Endothelial cell of umbilical vein (primary cell): ENCODE measurements at places on chromosomes 2 and 18.

GRCh38 chr2:203756161-203756560 is 49.7 kb downstream of the CD28 start:
- no peak for DNase-seq

DNA sequence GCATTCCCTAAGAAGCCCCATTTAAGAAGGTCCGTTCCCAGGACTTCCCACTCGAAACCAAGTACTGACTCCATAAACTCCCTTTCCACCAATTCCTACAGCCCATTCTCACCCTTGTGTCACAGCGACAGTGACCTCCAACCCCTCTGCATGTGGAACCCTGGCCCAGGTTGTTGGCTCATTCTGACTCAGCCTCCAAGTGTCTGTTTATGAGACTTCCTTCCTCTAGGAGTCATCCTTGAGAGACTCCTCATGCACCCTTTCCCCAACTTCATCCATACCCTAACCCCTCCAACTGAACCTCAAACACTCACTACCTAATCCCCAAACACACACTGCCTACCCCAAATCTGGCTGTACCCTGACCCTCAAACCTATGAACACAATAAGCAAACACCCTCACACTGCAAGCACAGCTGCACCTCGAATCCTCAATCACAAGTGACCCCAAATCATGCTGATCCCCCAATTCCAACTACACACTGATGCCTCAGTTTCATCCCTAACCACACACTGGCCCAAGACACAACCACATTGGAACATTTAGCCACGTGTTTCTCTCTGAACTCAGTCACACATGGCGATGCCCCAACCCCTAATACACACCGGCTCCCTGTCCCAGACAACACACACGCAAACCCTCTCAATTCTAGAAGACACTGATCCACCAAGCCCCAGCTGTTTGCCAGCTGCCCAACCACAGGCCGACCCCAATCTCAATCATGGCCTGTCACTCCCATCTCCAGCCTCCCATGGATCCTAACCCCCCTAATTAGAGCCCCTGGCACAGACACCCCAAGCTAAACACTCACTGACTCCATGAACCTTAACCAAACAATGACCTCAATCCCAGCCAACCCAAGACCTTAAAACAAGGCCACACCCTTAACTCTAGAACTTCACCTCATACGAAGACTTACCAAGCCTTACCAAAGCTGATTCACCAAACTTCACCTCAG is 219.6 kb downstream of the CYP26B1 start:
- DNase-seq, result no peak

GRCh38 chr18:47936952-47937351 is 6.5 kb upstream of the SMAD2 start:
- DNase-seq, result no peak

- no peak for DNase-seq
Observed at GRCh38 chr18:53115876-53116585, 776.0 kb downstream of the DCC start.

DNA sequence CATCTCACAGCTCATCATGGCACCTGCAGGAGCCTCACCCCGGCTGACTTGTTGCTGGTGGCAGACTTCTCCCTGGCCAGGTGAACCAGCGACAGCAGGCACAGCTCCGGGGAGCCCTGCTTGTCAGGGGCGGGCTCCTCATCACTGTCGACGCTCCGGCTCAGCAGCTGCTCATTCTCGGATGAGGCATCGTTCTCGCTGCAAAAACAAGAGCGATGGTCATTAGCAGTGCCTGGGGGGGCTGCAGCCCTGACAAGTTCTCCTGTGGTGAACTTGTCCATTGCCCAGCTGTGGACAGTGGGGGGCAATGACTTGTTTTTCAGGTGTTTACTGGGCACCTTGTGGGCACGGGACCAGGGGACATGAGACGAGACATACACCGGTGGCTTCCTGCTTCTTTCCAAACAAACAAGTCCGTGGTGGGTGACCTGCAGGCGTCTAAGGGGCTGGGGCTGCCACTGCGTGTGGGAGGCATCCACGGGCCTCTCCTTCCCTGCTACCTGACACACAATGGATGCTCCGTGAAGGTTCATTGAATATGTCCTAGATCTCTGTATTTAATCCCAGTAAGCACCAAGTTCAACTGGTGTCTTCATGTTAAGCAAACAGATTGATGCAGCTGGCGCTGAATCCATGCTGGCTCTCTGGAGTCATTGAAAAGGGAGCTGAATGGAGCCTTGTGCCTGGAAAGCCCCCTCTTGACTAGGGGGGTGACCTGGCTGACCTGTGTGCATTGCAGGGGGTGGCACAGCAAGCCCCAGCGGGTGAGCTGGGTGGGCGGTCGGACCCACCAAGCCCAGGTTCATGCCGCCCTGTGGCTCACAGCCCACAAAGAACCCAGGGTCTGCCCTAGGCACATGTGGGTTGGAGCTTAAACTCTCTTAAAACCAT is 81.0 kb downstream of the EDAR start:
- DNase-seq, result no peak

DNA sequence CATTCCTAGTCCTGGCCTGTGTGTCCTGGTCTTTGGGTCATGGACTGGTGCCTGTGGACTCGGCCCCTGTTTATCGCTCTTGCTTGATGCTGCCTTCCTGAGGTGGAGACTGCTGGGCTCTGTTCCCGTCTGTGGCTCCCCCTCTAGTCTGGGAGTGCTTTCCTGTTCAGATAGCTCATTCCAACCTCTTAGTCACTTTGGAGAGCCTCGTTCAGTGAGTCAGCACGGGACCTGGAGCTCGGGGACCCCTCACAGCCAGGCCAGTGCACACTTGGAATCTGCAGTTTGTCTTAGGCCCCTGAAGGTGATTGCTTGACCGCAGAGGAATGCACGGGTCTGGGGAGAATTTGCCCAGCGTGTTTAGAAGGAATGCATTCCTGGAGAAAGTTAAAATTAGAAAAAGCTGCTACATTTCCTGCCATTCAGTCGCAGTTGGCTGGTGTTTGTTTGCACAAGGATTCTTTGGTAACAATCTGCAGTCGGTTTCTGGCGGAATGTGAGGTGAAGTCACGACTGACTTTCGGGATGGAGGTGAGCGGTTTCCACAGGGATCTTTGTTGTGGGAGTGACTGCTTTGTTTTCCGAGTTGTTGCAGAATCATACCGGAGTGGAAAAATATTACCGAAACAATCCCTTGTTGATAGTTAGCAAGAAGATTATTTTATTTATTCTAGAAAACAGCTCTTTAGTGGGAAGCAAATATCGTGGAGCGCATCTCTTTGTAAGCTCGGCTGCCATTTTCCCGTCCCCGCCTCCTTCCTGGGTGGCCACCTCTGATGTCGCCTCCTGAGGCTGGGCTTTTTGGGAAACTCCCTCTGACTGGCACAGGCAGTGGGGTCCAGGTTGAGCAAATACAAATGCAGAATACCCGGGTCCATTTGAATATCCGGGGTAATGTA is 29.6 kb downstream of the SH3BP4 start:
- peak; percentile 99 for DNase-seq

DNA sequence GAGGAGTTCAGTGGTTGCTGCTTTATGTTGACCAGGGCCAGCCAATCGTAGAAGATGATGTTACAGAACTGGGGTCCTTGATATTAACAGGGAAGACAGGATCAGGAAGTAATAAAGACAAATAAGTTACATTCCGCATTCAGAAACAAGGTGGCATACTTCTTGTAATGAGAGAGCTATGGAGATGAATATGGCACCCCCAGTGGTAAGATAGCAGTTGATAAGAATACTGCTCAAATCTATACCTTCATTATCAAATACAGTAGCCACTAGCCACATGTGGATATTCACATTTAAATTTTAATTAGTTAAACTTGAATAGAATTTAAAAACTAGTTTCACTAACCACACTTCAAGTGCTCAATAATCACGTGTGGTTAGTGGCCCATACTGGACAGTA is 290.4 kb upstream of the RBMS1 start:
- no peak for DNase-seq

DNA sequence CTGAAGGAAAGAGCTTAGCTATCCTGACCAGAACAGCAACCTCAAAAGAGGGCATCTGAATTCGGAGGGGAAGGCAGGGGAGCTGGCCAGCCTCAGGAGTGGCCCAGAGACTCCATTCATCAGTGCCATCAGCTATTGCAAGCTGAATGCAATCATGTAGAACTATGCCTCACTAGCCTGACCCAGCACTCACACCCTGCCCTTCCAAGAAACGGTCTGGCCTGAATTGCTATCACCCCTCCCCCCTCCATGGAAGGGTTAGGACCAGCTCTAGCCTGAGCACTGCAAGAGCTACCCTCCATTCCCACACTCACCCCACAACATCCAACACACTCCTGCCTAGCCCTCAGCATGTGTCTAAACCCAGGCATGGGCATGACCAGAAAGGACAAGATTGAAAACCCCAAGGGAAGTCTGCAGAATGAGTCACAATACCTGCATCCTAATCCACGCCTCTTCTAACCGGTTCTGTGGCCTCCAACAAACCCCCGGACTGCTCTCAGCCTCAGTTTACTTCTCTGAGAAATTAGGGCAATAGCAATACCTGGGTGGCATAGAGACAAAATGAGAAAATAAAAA is 120.3 kb downstream of the BCL11A start:
- no peak for DNase-seq

DNA sequence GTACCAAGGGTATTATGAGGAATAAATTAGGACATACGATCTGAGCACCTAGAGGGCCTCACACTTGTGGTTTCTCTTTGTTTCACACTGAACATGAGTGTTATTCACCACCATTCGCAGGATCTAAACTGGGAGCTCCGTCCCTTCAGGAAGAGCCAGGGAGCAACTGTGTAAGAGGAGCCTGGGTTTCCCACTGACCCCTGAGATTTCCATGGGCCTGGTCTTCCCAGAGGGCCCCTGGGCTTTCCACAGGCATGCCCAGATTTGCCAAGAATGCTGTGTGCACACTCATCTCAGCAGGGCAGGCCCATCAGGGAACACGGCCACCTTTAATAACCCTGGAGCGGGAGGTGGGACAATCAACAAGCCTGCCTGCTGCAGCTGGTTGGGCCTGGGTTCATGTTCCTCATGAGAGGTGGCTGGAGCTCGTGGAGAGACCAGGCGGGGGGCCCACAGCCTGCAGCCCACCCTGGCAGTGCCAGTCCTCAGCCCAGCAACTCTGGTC is 416.8 kb upstream of the MYT1L start:
- DNase-seq, result no peak

- DNase-seq, result no peak
Observed at GRCh38 chr2:134244086-134244485, 9.8 kb upstream of the MGAT5 start.

- no peak for DNase-seq
Observed at GRCh38 chr18:63244607-63245006, 75.0 kb downstream of the BCL2 start.

- DNase-seq, result no peak
Observed at GRCh38 chr2:187017438-187017837, 168.5 kb upstream of the ZSWIM2 start.

DNA sequence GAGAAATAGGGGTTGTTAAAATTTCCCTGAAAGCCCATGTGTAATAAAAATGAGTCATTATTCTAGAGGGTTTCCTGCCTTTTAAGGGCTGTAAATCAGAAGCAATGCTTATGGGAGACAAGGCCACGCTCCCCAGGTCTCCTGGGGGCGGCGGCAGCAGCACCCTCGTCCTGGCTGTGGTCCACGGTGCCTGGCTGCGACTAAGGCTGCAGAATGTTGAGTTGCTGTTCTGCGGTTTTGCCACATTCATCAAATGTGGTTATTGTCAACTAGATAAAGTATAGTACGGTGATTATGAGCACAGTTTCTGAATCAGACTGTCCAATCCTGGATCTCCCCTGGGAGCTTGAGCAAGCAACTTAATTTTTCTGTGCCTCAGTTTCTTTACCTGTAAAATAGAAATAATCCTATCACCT is 11.9 kb upstream of the AGFG1 start:
- DNase-seq, result no peak

DNA sequence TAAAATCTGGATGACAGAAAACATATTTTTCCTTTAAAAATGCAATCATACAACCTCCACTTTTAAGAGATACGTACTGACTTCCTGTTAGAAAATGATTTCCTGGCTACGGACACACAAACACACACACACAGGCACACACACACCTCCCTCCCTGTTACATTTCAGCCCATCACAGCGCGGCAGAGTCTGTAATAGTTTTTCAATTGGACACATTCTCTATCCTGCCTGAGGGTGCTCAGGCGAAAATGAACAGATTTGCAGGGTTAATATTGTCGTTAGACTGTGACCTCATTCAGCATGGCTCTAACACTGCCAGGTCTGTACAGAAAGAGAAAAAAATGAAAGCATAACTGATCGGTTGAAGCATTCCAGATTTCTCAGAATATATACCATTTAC is 45.0 kb downstream of the KCTD1 start:
- DNase-seq, result no peak

DNA sequence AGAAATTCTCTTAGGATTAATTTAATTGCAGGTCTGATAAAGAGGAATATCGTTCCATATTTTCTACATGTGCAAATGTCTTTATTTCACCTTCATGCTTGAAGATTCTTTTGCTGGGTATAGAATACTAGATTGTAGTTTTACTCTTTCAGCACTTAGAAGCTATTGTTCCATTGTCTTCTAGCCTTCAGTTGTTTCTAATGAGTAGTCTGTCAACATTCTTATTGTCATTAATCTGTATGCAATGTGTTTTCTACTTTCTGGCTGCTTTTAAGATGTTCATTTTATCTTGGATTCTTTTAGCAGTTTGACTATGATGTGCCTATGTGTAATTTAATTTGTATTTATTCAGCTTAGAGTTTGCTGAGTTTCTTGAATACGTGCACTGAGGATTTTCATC is 64.3 kb upstream of the ZNF385B start:
- DNase-seq, result no peak
